ENCODE measurements at places on chromosomes 11 and 22. TPM values are rescaled to one million over a fixed set of nuclear protein-coding genes. Genes with fewer than 3 reads are reported as not detected.

DNA sequence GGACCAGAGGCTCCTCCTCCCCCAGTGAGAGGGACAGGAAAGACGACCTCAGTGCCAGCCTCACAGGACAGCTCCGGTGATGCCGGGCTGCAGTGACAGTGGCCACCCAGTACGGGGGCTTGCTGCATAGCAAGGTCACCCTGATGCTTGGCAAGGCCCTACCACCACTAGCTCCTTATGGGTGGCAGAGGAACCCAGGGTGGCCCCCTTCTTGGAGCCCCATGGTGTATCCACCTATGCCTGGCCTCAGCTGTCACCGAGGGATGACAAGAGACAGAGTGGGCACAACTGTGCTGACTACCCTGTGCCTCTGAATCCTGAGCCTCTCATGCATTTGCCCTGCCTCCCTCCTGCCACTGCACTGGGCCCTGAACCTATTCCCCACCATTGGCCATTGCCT, 809.2 kb downstream of the TBC1D22A start:
- no peak for DNase-seq

Gene CNGA4
- 2.9 TPM for total RNA-seq

Gene ROBO4
- 111 TPM for total RNA-seq

DNA sequence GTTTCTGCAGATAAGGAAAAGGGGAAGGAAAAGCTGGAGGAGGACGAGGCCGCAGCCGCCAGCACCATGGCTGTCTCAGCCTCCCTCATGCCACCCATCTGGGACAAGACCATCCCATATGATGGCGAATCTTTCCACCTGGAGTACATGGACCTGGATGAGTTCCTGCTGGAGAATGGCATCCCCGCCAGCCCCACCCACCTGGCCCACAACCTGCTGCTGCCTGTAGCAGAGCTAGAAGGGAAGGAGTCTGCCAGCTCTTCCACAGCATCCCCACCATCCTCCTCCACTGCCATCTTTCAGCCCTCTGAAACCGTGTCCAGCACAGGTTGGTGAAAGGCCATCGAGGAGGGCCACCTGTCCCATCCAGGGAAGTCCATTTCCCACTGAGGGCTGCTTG, 5.6 kb downstream of the TEF start:
- no peak for DNase-seq

DNA sequence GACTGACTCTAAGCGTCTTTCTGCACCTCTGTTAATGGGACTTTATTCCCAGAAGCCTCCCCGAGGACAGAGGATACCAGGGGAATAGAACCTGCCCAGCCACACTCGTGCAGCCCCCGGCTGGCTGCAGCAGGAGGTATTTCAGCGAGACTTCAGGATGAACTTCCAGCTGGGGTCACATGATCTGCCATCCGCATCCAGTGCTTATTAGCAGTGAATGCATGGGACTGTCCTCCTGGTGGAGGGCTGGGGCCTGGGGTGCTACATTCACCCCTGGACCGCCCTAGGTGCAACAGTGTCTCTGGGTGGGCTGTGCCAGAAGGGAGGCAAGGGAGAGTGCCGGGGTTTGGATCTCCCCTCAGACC, 1.6 kb downstream of the DUSP8 start:
- no peak for DNase-seq

Data from upper lobe of left lung (tissue), 6 donors.